ENCODE measurements at places on chromosomes 12 and 14. TPM values are rescaled to one million over a fixed set of nuclear protein-coding genes. Genes with fewer than 3 reads are reported as not detected.

Gene PMCH
- not detected for total RNA-seq

Gene HAL
- total RNA-seq: not detected

Gene SELPLG
- total RNA-seq: 10.4 TPM

Gene OR4K13
- total RNA-seq: not detected

Gene CLEC4C
- not detected for total RNA-seq

Gene ZNF140
- total RNA-seq: 13.8 TPM

Gene CTDSP2
- total RNA-seq: 127 TPM

Gene SNAPC1
- 6.6 TPM for total RNA-seq

Gene MANSC4
- not detected for total RNA-seq

Gene TRIM9
- total RNA-seq: 1.7 TPM

Gene CMAS
- total RNA-seq: 23.2 TPM

Gene C12orf54
- total RNA-seq: not detected

Gene TMPRSS12
- not detected for total RNA-seq

Gene CNTN1
- total RNA-seq: 63.1 TPM

Gene MYO1H
- not detected for total RNA-seq

Gene LRRC9
- total RNA-seq: not detected

Gene RNASE2
- total RNA-seq: not detected

Gene TTC9
- 1.7 TPM for total RNA-seq

Gene PWP1
- total RNA-seq: 98.7 TPM

Gene AQP5
- not detected for total RNA-seq

Gene KCNC2
- 0.19 TPM for total RNA-seq

Gene CELA1
- total RNA-seq: not detected

Gene CCDC177
- total RNA-seq: not detected

Gene DDX23
- 75.9 TPM for total RNA-seq

Gene EFS
- total RNA-seq: 10.1 TPM

Gene KRT78
- 2.1 TPM for total RNA-seq

Gene PRB2
- not detected for total RNA-seq

Gene SIX6
- not detected for total RNA-seq

Gene SSTR1
- 0.33 TPM for total RNA-seq

Gene TMCC3
- total RNA-seq: 30.5 TPM

Gene ST8SIA1
- 13.6 TPM for total RNA-seq

Gene GLT8D2
- 11.7 TPM for total RNA-seq

Gene HOXC6
- total RNA-seq: 0.32 TPM

Gene MYF5
- not detected for total RNA-seq

Gene ANKS1B
- 21.4 TPM for total RNA-seq

Data from esophagus muscularis mucosa (tissue), 4 donors.